ENCODE measurements at places on chromosomes 5 and 9.

- DNase-seq: no peak
These were observed 21.1 kb downstream of the AQP7 start for GRCh38 chr9:33381231-33381791.

GRCh38 chr5:87359106-87359505 is 53.6 kb downstream of the CCNH start:
- no peak for DNase-seq

GRCh38 chr5:56100439-56101176 is 105.8 kb upstream of the IL6ST start:
- no peak for DNase-seq

DNA sequence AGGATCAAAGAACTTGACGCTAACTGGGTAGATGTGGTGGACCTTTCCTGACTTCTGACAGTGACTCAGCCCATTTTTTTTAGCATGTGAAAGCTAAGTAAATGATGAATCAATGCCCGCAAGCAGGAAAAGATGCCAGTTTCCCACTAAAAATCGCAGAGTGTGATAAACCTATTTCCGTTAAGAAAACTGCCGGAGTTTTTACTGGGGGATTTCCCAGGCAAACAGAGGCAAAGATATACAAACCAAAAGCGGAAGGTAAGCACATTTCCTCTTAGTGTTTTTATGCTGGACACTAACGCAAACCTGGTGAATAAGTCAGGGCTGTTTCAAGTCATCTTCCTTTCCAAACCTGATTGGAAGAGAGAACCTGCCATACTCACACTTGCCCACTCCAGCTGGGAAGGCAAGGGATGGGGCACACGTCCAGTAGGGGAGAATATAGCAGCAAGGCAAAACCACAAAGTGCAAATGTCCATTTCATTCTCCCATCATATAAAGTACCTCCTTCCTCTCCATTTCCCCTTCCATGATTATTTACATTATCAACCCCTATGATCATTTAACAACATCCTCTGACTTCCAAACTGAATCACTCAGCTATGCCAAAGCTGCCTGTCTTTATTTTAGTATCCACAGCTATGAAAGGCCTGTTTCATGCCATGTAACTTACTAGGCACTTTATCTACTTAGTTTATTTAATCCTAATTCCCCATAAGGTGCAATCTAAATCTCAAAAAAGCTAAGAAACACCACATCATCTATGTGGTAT is 349.7 kb upstream of the RFX3 start:
- no peak for DNase-seq

DNA sequence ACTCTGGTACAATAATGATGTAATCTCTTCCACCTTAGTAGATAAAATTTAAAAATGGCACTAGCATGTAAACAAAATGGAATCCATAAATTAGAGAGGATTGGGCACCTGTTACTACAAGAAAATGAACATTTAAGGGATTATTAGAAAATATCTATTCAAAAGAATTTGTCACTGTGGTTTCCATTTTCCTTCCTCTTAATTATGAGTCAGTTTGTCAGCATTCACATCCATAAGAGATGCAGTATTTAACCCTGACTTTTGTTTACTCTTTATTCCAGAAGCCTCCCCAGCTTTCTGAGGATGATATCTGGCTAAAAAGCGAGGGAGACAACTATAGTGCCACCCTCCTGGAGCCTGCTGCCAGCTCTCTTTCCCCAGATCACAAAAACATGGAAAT is 72.1 kb downstream of the C9orf152 start:
- DNase-seq: no peak

GRCh38 chr9:105007143-105007542 is 79.2 kb upstream of the ABCA1 start:
- no peak for DNase-seq

DNA sequence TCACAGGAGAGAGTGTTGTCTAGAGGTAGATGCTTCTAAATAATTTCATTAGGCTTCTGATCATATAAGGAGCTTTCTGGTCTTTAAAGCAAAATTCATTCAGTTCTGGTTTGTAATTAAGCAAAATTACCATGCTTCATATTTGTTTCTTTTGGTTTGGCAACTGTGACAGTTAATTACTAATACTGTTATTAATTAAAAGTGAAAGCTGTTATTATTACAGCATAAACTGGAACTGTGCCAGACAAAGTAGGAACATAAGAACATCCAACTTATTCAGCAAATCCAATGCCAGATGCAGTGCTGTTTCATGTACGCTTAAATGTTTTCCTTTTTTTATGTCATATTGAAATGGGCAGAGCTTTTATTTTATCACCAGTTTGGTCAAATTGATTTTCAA is 70.4 kb upstream of the DAB2 start:
- no peak for DNase-seq

- DNase-seq: no peak
These were observed 13.8 kb downstream of the DNM1 start for GRCh38 chr9:128216781-128217553.

GRCh38 chr9:14062586-14063221 is 251.2 kb downstream of the NFIB start:
- no peak for DNase-seq

DNA sequence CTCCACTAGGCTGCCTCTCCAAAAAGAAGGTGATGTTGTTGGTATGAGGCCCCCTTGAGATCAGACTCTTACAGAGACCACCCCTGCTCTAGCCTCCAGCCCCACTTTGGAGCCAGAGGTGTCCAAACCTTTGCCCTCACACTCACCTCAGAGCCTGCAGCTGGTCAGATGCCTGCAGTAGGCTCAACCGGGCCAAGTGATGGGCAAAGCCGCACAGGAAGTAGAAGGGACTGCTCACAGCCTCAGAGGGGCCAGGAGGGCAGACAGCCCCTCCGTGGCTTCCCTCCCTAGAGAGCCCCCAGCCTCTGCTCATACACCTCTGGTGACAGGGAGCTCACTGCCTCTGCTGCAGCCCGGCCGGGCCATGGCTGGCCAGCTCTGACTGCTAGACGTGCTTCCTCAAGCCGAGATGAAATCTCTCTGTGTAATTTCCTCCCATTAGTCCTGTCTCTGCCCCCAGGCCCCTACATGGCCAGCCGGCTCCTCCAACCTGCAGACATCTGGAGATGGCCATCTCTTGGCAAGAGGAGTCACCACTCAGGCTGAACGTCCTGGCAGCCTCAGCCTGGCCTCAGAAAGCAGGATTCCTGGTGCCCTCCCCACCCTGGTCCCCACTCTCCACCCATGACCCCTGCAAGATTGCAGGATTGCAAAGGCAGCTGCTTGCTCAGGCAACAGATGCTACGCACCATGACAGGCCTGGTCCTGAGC is 7.3 kb upstream of the TCF7 start:
- no peak for DNase-seq

DNA sequence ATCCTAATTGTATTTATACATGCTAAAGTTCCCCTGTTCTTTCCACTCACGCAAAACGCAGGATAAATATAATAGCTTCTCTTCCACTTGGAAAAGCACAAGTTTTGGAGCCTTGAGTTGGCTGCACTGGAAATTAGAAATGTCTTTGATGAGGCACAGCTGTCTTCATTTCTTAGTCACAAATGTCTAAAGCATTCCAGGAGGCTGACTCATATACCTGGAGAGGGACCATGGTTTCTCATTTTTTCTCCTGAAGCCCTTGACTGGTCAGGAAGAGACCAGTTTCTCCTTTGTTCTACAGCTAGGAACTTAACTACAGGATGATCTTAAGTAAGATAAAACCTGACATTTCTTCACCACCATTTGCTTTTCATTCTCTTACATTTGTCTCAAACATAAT is 16.2 kb downstream of the MTX3 start:
- no peak for DNase-seq

GRCh38 chr9:112283582-112284253 is 49.7 kb downstream of the PTBP3 start:
- no peak for DNase-seq

DNA sequence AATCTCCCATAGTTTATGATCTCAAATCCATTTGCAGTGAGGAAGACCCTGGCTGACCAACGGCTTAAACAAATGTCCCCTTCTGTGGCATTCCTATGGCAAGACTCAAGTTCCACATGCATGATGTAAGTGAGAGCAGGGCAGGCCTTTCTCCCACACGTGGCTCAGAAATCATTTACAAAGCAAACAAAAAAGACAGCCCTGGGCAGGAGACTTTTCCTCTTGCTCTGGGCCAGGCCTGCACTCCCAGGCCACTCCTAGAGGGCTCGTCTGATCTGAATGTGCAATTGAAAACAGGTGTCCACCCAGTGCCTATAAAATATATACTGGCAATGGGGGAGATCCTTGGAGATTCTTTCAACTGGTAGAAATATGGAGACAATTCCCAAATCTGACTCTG is 123.1 kb downstream of the DMRT2 start:
- DNase-seq: no peak

DNA sequence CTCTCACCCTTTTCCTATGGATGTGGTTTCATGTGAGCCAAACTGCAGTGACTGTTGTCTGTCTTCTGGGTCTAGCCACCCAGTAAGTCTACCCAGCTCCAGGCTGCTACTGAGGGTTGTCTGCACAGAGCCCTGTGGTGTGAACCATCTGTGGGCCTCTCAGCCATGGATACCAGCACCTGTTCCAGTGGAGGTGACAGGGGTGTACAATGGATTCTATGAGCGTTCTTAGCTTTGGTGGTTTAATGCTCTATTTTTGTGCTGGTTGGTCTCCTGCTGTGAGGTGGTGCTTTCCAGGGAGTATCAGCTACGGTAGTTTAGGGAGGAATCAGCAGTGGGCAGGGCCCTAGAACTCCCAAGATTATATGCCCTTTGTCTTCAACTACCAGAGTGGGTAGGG is 186.7 kb downstream of the NR2F1-AS1 start:
- no peak for DNase-seq

GRCh38 chr9:27595733-27596132 is 22.5 kb upstream of the C9orf72 start:
- no peak for DNase-seq

DNA sequence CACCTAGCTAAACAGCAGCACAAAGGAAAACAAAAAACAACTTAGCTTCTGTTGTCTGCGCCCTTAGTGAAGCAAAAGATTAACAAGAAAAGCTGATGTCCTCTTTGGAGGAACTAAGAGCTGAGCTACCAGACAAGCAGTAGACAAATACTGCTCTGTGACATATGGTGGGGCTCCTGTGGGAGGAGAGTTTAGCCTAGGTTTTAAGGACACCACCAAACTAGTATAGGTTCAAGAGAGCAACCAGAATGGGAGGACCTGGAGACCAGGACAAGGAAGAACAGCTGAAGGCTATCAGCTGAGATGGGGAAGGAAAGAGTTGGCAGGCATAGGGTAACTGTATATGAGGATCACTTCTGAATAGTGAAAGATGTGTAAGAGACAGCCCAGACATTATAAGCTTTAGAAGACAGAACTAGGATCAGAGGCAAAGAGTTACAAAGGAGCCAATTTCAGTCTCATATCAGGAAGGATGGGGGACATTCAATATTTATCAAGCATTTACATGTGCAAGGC is 27.2 kb downstream of the FBXW2 start:
- DNase-seq: no peak

GRCh38 chr9:78928625-78929405 is 631.9 kb downstream of the PSAT1 start:
- no peak for DNase-seq

DNA sequence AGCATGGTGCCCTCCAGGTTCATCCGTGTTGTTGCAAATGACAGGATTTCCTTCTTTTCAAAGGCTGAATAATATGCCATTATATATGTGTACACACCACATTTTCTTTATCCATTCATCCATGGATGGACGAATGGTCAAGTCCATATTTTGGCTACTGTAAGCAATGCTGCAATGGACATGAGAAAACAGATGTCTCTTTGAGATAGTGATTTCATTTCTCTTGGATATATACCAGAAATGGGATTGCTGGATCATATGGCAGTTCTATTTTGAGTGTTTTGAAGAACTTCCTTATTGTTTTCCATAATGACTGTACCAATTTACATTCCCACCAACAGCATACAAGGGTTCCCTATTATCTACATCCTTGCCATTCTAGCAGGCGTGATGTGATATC is 67.9 kb downstream of the TEK start:
- no peak for DNase-seq

DNA sequence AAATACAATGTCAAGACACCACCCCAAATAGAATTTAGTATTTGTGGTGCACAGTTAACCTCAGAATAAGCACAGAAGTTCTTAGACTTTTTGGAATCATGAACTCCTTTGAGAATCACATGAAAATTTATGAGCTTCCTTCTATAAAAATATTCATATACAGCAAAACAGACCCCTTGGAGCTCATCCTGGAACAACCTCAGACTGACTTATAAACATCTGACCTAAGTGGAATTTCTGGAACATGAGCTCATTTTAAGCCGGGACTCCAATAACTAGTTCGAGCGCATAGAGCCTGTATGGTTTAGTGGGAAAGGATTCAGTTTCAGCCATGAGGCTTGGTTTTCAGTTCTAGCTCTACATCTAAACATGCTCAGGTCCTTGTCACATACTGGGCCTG is 192.3 kb downstream of the DEPDC1B start:
- DNase-seq: no peak

- no peak for DNase-seq
These were observed 8.6 kb upstream of the AQP3 start for GRCh38 chr9:33455945-33456344.

DNA sequence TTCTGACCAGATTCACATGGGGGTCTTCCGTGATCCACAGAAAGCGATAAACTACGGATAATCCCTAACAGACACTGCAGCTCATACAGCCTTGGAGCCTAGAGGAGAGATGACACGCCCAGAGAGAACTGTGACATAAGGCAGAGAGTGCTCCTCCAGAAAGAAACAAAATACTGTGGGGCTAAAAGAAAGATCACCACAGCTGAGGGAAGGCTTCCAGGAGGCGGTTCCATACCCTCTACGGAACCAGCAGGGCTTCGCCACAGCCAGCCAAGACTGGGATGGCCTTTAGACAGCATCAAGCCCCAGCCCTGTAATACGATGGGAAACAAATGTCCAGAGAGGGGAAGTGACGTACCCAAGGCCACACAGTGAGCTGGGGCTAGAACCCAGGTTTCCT is 19.3 kb downstream of the GPX3 start:
- DNase-seq: no peak

GRCh38 chr5:73544429-73545402 is 20.7 kb downstream of the ANKRA2 start:
- DNase-seq: peak; percentile 82

DNA sequence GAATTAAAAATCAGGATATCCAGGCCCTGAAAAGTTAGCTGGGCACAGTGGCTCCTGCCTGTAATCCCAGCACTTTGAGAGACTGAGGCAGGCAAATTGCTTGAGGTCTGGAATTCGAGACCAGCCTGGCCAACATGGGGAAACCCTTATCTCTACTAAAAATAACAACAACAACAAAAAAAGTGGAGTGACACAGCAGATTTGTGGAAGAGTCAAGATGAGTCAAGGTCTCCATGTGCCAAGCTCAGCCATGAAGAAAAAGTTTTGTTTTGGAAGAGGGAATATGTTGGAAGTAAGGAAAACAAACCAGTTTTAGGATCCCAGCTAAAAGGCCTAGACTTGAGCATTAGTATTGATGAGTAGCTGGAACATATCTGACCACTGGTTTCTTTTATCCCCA is 14.7 kb downstream of the LRRC70 start:
- DNase-seq: no peak

- no peak for DNase-seq
These were observed 7.8 kb upstream of the PURA start for GRCh38 chr5:140106101-140106500.
